ENCODE measurements at places on chromosomes 3 and 15.

GRCh38 chr15:88725305-88726210, 77.7 kb upstream of the ACAN start:
- DNase-seq = no peak

DNA sequence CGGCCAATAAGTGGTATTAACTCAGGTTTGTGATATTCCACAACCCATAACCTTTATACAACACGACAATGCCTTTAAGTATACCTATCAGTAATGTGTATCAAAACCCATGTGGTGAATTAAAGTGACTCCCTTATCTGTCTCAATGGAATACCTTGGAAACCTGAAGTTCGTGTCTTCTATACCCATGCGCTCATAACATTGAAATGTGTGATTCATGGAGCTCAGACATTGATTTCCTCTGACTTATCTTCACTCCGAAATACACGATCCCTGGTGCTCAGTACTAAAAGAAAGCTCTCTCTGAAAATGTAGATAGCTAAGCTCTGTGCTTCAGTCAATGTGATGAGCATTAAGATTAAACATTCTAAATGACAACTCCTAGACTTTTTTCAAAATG, 140.3 kb downstream of the TBC1D5 start:
- DNase-seq = no peak

DNA sequence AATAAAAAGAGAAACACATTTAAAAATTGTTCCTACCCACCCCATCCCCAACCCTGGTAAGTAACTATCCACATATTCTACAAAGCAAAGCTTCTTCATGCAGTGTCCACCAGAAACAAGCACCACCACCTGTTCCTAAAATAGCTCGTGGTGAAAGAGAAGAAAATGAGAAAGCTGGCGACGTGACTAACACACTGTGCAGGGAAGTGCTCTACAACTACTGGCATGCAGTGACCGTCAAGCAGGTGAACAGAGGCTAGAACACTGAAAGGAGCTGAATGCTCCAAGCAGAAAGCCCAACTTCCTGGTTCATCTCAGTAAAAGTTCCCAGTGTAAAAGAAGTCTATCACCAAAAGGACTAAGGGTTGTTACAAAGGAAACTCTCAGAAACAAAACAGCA, 80.7 kb downstream of the NR2E3 start:
- DNase-seq = no peak

GRCh38 chr3:155382396-155383042, 89.0 kb upstream of the STRIT1 start:
- peak; percentile 51 for DNase-seq

DNA sequence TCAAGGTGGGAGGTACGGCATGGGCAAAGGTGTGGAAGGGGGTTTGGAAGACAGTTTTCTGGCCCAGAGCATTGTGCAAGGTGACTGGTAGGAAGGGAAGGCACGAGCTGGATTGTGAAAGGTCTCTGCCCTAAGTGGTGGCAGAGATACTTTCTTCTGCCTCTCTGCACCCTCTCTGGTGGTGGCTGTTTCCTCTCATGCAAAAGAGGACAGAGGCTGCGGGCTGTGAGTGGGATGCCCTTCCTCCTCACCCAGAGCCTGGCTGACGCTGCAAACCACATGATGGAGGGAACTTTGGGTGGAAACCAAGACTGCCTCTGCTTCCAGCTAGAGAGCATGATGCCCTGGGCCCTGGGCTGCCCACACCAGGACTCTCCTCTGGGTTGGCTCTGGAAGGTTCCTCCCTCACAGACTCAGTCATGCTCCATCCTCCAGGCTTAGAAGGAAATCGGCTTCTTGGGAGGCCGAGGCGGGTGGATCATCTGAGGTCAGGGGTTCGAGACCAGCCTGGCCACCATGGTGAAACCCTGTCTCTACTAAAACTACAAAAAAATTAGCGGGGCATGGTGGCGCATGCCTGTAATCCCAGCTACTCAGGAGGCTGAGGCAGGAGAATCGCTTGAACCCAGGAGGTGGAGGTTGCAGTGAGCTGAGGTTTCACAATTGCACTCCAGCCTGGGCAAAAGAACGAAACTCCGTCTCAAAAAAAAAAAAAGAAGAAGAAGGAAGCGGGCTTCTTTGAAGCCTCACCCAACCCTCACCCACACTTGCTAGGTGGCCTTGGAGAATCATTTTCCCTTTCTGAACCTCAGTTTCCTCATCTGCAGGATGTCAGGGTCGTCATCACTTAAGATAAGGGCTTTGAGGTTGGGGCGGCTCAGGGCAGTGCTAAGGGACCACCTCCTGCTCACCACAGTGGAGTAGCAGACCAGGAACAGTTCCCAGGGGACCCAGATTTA, 8.3 kb downstream of the PSTPIP1 start:
- no peak for DNase-seq

DNA sequence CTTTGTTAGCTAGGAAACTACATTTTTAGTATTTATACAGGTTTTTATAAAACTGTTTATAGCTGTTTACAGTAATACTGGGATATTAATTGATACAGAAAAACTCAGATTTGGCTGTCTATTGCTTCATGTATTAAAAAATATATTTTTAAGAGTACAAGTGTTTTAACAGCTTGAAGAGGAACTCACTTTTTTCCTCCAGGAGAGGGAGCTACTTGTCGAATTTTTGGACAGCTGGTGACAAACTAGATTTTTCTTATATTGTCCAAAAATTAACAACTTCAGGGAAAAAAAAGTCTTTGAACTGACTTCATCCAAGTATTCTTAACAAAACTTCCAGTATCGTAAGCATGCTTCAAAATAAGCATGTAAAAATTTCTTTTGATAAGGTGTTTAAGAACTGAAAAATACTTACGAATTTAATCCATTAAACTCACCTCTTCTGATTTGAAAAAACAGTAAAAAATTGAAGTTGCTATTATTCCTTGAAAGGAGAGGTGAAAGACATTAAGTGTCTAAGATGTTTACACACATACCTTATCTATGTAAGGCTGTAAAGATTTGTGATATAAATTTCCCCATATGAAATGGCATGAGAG, 4.0 kb downstream of the DIPK2A start:
- peak; percentile 89 for DNase-seq

DNA sequence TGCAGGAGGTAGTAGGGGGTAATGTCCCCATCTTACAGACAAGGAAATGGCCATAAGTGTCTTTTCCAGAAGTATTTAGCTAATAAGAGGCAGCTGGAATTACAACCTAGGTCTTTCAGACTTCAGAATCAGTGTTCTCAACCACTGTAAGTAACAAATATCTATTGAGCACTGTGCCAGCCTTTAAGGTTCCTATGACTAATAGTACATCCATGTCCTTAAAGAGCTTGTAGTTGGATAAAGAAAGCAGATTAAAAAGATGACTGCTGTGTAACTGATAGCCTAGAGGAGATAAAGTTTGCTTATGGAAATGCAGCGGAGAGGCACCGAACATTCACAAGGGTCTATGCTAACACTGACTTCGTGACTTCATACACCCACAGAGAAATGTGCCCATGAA, 136.0 kb downstream of the KCNMB2 start:
- DNase-seq = peak; percentile 18

GRCh38 chr3:96748139-96748538, 66.3 kb upstream of the EPHA6 start:
- DNase-seq = no peak

- DNase-seq = no peak
These were observed 390 bp upstream of the AP2M1 start for GRCh38 chr3:184174284-184174645.

DNA sequence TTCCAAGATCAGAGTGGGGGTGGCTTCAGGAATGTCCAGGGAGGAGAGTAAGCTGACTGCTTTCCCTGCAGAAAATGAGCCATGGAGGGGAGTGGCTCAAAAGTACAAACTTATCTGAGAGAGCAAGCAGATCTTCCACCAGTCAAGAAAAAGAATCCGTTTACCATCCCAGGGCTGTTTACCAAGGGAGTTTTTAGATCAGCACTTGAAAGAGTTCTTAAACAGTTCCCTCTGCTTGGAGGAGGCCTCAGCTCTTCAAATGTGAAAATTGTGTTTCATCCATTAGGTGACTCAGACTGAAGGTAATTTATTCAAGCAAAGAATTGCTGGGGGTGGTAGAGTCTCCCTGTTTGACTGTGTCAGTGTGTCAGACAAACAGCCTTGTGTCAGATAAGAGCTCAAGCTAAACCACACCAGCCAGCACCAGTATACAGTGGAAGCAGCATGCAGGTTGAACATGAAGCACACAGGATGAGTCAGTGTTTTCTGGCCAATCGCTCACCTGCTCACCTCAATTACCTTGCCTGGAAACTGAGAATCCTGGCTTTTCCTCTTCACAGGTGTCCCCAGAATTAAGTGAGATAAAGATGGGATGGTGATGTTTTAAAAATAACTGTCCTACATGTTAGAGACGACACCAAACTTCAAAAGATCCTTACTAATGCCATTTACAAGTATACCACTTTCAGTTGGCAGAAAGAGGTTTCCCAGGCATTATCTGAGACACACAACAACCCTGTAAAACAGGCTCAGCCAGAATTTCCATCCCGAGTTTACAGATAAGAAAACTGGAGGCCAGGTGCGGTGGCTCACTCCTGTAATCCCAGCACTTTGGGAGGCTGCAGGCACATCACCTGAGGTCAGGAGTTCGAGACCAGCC, 21.7 kb downstream of the SH3BP5 start:
- peak; percentile 86 for DNase-seq

DNA sequence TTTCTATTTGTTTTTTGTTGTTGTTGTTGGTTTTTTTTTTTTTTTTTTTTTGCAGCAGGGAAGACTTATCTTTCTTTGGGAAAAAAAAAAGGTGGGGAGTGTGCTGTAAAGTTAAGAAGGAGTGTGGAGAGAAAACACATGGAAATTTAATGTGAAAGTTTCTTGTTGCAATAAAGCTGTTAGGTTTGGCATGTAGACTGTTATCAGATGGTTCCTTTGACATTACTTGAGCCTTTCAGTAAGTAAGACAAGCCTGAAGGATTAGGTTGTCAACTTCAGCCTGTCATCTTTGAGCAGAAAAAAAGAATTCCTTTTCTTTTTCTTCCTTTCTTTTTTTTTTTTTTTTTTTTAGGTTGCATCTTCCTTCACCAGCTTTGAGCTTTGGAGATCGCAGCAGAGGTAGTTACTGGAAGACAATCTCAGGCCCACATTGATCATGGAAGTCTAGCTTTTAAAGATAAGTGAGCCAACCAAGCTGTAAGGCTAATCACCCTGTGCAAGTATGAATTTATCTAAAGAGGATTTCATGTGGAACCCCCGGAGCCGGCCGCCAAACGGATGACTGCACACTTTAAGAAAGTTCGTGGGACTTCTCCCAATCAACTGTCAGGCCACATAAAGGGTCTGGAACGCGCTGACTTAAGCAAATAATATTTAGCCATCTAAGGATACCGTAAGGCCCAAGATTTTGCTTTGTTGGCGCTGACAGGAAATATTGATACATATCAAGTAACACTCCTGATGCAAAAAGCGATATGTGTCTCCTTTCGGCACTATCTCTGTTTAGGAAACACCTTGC, 1040.1 kb upstream of the NR2F2 start:
- DNase-seq = peak; percentile 50

DNA sequence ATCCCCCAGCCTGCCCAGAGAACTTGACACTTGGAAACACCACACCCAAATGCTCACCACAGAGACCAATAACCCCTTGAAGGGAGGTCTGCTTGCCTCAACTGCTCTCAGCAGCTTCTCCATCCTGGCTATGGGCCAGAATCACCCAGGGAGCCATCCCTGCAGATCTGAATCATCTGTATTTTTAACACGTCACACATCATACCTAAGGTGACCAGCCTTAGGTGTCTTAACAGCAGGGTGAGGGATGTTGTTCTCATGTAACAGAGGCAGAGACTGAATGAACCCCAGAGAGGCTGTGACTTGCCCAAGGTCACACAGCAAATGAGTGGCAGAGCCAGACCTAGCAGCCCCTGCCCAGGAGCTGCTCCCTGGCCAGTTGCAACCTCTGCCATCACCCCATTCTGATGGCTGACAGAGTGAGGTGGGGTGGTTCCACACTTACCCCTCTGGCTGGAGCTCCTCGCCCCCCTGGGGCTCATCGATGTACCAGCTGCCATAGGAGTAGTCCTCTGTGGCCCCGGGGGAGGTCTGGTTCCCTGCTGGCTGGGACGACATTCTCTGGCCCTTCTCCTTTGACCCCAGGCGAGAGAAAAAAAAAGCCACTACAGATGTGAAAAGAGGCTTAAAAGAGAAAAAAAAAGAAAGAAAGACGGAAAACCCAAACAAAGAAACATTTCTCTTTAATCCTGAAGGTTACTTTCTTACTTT, 722 bp downstream of the STRA6 start:
- no peak for DNase-seq

- no peak for DNase-seq
These were observed 14.8 kb downstream of the NR2E3 start for GRCh38 chr15:71825021-71825730.

DNA sequence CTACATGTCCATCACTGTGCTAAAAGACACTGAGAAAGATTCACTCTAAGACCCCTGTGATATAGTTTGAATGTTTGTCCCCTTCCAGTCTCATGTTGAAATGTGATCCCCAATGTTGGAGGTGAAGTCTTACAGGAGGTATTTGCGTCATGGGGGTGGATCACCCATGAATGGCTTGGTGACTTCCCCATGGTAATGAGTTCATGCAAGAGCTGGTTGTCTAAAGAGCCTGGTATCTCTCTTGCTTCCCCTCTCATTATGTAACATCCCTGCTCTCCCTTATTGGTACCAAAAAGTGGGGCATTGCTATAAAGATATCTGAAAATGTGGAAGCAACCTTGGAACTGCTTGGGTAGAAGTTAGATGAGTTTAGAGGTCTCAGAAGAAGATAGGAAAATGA, 32.2 kb upstream of the FAM174B start:
- no peak for DNase-seq

GRCh38 chr15:79978655-79979514, 7.9 kb upstream of the BCL2A1 start:
- DNase-seq = peak; percentile 60

- no peak for DNase-seq
These were observed 876.6 kb downstream of the TUSC7 start for GRCh38 chr3:117586161-117586560.

DNA sequence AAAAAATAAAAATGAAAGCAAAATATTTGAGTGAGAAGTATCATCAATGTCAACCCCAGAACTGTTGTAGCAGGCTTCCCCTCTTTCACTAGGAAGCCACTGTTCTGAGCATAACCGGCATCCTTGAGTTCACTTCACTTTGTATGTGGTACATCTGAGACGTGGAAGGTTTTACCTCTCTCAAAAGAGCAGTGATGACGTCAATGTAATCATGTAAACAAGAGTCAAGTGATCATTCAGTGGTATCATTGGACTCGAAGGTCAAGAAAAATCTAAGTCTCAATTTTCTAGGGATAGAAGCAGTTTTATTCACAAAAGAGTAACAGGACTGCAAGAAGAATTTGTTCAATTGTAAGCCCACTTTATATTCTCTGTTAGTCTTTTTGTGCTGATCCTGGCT, 339.8 kb upstream of the THRB start:
- DNase-seq = no peak

DNA sequence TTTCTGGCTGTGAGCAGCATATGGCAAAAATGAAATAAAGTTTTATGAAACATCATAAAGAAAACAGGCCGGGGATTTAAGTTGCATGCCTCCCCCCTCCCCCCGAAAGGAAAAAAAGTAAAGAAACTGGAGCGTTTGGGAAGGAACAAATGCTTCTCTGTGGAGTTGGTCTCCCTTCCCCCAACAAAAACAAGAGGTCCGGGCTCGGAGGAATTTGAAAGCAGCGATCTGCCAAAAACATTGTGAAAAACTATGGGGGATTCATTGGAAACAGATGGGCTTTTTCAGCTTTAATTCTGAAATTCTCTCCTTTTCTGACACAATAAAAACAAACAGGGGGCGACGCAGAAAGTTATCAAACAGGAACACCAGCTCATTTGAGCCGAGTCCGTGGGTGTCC, 17.0 kb downstream of the RGMA start:
- peak; percentile 66 for DNase-seq

GRCh38 chr15:70762469-70763119, 764 bp downstream of the UACA start:
- DNase-seq = peak; percentile 67

- DNase-seq = no peak
These were observed 28.6 kb upstream of the TGFBR2 start for GRCh38 chr3:30577788-30578187.

All from fibroblast of lung (primary cell).